ENCODE measurements at places on chromosomes 13 and 19. TPM values are rescaled to one million over a fixed set of nuclear protein-coding genes. Genes with fewer than 3 reads are reported as not detected.

DNA sequence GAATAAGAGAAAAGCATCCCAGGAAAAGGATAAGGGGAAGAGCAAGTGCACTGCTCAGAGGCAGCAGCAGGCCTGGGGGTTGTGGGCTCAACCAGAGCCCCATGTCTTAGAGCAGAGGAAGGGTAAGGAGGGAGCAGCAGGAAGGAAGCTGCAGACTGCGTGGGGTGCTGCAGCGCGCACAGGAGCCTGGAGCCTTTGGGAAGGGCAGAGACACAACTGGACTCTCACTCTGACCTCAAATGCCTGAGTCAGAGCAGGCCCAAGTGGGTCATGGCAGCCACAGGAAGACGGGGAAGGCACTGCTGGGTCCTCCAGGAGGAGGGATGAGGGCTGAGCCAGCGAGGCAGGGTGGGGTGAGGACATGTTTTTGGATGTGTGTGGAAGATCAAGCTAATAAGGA is 31.6 kb downstream of the SIGLEC7 start:
- H3K27ac ChIP-seq, result no peak overlapping the region
- no peak overlapping the region for H3K4me3 ChIP-seq
- no peaks in the 10 kb centered on the region for H3K4me1 ChIP-seq
- H3K27me3 ChIP-seq, result no peaks in the 10 kb centered on the region
- no peak for DNase-seq
- no peaks in the 10 kb centered on the region for H3K36me3 ChIP-seq

- DNase-seq, result no peak
- no peaks in the 10 kb centered on the region for H3K27me3 ChIP-seq
- H3K36me3 ChIP-seq, result no peaks in the 10 kb centered on the region
- H3K27ac ChIP-seq, result no peak overlapping the region
- H3K4me1 ChIP-seq, result no peaks in the 10 kb centered on the region
Observed at GRCh38 chr13:24664726-24665409, 15.3 kb upstream of the ATP12A start.

GRCh38 chr19:36152352-36153091 is at the start of gene COX7A1:
TSS of gene COX7A1 (minus strand) at chr19:36152447. CDS start at chr19:36152407, 40 bp downstream.
- H3K27me3 ChIP-seq, result peaks cover 8% of the 10 kb centered on the region
- no peak within 1 kb of the TSS for H3K27ac ChIP-seq
- DNase-seq, result peak; percentile 69
- no peaks in the 10 kb centered on the region for H3K36me3 ChIP-seq

DNA sequence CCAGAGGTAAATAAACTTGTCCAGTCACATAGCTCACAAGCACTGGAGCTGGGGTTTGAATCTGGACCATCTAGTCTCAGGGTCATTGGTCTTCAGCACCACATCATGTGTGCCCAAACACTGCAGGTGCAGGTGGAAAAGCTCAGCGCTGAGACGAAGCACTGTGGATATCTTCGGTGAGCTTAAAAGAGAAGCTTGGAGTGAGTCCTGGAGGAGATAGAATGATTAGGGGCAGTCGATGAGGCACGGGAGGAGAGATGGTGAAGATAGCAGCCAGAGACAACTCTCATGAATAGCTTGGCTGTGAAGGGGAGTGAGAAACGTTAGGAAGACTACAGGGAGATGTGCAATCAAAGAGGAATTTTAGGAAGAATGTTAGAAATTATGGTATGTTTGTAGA is 389.3 kb downstream of the FGF9 start:
- H3K27ac ChIP-seq, result no peak overlapping the region
- no peak overlapping the region for H3K4me3 ChIP-seq
- peaks cover 8% of the 10 kb centered on the region for H3K4me1 ChIP-seq
- no peaks in the 10 kb centered on the region for H3K36me3 ChIP-seq
- DNase-seq, result no peak
- H3K27me3 ChIP-seq, result no peaks in the 10 kb centered on the region

GRCh38 chr13:100356426-100356825 is 232.2 kb downstream of the GGACT start:
- peaks cover 18% of the 10 kb centered on the region for H3K4me1 ChIP-seq
- no peaks in the 10 kb centered on the region for H3K27me3 ChIP-seq
- no peak for DNase-seq
- no peaks in the 10 kb centered on the region for H3K36me3 ChIP-seq

DNA sequence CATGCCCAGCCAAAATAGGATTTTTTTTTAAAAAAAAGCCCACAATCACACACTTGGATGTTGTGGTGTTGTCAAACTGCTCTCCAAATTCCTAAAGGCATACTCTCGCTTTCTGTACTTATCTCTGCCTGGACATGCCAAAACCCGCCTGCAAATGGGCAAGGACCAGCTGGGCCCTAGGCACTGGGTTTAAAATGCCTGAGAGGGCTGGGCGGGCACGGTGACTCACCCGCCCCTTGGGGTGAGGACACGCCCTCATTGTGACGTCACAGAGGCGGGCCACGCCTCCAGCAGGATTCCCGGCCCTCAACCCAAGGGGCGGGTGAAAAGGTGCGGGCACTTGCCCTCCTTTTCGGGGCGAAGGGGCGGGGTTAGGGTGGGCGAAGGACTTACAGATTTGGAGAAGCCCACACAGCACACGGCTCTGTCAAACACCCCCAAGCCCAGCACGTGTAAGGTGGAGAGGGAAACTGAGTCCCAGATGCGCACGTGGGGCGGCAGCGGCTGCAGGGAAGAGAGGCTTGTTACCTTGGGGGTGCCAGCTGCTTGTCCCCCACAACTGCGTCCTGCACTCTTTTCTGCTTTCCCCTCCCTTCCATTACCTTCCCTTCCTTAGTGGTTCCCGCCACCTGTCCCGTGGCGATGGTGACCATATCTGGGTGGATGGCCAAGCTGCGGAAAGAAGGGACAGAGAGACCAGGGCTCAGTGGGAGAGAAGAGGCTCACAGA is 6.6 kb downstream of the EML2 start:
- no peaks in the 10 kb centered on the region for H3K36me3 ChIP-seq
- peaks cover 5% of the 10 kb centered on the region for H3K4me1 ChIP-seq
- no peaks in the 10 kb centered on the region for H3K27me3 ChIP-seq
- H3K4me3 ChIP-seq, result peak overlapping the region; percentile 65
- H3K27ac ChIP-seq, result peak overlapping the region; percentile 84
- peak; percentile 93 for DNase-seq

GRCh38 chr13:81686877-81687276 is 1346.0 kb upstream of the SPRY2 start:
- H3K27ac ChIP-seq, result no peak overlapping the region
- no peak overlapping the region for H3K4me3 ChIP-seq
- H3K4me1 ChIP-seq, result peaks cover 5% of the 10 kb centered on the region
- no peaks in the 10 kb centered on the region for H3K27me3 ChIP-seq

- DNase-seq, result peak; percentile 68
- H3K27me3 ChIP-seq, result no peaks in the 10 kb centered on the region
- H3K36me3 ChIP-seq, result no peaks in the 10 kb centered on the region
- H3K4me1 ChIP-seq, result peaks cover 26% of the 10 kb centered on the region
Observed at GRCh38 chr19:54035215-54036178, 28.2 kb downstream of the VSTM1 start.

- H3K36me3 ChIP-seq, result peaks cover 8% of the 10 kb centered on the region
- H3K27me3 ChIP-seq, result no peaks in the 10 kb centered on the region
- no peak overlapping the region for H3K4me3 ChIP-seq
Observed at GRCh38 chr19:58010507-58010906, 7.9 kb upstream of the ZNF606 start.

DNA sequence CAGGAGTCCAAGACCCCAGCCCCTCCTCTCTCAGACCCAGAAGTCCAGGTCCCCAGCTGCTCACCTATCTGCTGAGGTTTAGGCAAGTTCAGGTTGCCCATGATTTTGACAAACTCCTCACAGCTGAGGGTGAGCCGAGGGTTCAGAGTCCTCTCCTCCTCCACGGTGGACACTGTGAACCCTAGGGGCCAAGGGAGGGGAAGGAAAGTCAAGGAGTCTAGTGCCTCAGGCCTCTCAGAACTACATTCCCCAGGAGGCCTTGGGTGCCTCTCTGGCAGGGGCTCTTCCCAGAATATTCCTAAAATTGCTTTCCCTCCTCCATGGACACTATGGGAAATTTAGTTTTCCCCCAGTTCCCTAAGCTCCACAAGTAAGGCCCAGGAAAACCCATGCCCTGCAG is 3.3 kb upstream of the PHLDB3 start:
- H3K36me3 ChIP-seq, result no peaks in the 10 kb centered on the region
- no peak overlapping the region for H3K4me3 ChIP-seq
- no peak overlapping the region for H3K27ac ChIP-seq
- H3K4me1 ChIP-seq, result peaks cover 8% of the 10 kb centered on the region
- no peak for DNase-seq

GRCh38 chr13:49444524-49445395 is 686 bp downstream of the SETDB2 start:
- peak overlapping the region; percentile 81 for H3K27ac ChIP-seq
- H3K4me1 ChIP-seq, result no peaks in the 10 kb centered on the region
- no peaks in the 10 kb centered on the region for H3K27me3 ChIP-seq
- H3K36me3 ChIP-seq, result no peaks in the 10 kb centered on the region

DNA sequence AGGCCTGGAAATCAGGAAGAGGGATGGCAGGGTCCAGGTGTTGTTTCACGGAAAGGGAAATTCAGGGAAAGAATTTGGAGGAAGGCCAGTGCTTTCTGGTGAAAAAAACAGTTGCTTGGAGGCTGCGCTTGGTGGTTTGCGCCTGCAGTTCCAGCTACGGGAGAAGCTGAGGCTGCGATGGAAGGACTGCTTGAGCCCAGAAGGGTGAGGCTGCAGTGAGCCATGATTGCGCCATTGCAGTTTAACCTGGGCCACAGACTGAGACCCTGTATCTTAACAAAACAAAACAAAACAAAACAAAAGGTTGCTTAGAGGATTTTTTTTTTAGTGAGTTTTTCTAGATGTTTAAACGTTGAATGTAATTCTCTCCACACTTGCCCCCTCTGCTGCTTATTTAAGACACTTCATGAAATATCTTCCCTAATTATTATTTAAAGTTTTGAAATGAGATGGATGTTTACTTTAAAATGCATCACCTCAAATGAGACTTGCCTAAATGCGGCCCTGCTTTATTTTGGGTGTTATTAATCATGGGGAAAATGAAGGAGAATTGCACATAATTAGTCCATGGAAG is 75.4 kb upstream of the TRPC4 start:
- H3K27ac ChIP-seq, result no peak overlapping the region
- DNase-seq, result peak; percentile 9
- no peaks in the 10 kb centered on the region for H3K36me3 ChIP-seq
- no peak overlapping the region for H3K4me3 ChIP-seq
- H3K27me3 ChIP-seq, result no peaks in the 10 kb centered on the region
- no peaks in the 10 kb centered on the region for H3K4me1 ChIP-seq

- no peak overlapping the region for H3K4me3 ChIP-seq
- peaks cover 59% of the 10 kb centered on the region for H3K36me3 ChIP-seq
- H3K27me3 ChIP-seq, result no peaks in the 10 kb centered on the region
- no peak overlapping the region for H3K27ac ChIP-seq
- no peak for DNase-seq
- H3K4me1 ChIP-seq, result peaks cover 5% of the 10 kb centered on the region
Observed at GRCh38 chr13:98022210-98022609, 68.7 kb downstream of the IPO5 start.

DNA sequence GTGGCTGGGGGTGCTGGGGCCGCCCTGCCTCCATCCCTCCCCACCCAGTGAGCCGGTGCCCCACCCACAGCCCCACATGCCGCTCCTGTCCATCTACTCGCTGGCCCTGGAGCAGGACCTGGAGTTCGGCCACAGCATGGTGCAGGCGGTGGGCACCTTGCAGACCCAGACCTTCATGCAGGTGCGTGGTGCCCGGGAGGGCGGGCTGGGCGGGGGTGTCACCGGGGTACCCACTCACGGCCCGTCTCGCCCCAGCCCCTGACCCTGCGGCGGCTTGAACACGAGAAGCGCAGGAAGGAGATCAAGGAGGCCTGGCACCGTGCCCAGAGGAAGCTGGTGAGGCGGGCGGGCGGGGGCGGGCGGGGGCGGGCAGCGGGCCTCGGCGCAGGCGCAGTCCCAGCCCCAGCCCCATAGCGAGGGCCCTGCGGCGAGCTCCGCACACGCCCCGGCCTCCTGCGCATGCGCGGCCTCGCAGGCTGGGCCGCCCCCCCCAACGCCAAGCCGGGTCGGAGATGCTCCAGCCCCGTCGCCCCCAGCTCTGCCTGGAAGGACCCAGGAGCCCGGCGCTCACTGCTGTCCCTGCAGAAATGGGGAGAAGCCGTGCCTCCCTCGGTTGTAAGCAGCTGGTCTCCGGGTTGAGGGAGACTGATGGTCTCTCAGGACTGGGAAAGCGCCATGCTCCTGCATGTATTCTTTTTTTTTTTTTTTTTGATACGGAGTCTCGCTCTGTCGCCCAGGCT is 7.7 kb downstream of the ARHGAP45 start:
- no peaks in the 10 kb centered on the region for H3K4me1 ChIP-seq
- peaks cover 4% of the 10 kb centered on the region for H3K36me3 ChIP-seq
- H3K4me3 ChIP-seq, result no peak overlapping the region
- 0 out of 2 replicates have a peak, but pooled peaks cover 5% of the 10 kb centered on the region for H3K27me3 ChIP-seq
- H3K27ac ChIP-seq, result no peak overlapping the region

DNA sequence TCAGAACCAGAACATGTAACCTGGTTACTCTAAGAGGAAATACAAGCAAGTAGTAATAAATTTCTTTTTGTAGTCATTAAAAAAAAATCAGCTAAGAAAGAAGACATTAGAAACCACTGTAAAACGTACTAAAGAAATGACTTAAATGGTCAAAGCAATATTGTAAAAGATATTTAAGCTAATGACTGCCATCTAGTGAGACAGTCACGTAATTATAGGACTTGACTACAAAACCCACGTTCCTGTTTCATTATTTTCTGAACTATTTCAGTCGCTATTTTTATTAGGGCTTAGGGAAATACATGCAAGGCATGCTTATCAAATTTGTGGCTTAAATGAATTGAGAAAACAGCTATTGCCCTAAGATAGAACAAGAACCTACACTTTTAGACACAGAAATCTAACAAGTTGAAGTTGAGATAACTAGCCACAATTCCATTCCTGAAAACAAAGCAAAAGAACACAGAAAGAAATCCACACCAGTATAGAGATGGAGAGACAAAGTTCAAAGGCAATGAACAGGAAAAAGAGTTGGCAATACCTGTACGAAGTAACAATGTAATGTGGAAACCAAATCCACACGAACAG is 17.9 kb downstream of the ALG5 start:
- DNase-seq, result peak; percentile 56
- H3K4me1 ChIP-seq, result no peaks in the 10 kb centered on the region
- no peaks in the 10 kb centered on the region for H3K27me3 ChIP-seq
- H3K27ac ChIP-seq, result no peak overlapping the region
- peaks cover 15% of the 10 kb centered on the region for H3K36me3 ChIP-seq
- H3K4me3 ChIP-seq, result no peak overlapping the region

GRCh38 chr19:48970139-48970766 is 5.1 kb downstream of the FTL start:
- no peak overlapping the region for H3K4me3 ChIP-seq
- no peaks in the 10 kb centered on the region for H3K27me3 ChIP-seq
- H3K4me1 ChIP-seq, result peaks cover 4% of the 10 kb centered on the region
- H3K27ac ChIP-seq, result peak overlapping the region; percentile 66
- no peak for DNase-seq
- peaks cover 13% of the 10 kb centered on the region for H3K36me3 ChIP-seq

- H3K4me3 ChIP-seq, result no peak overlapping the region
- no peaks in the 10 kb centered on the region for H3K27me3 ChIP-seq
- H3K27ac ChIP-seq, result no peak overlapping the region
- H3K36me3 ChIP-seq, result no peaks in the 10 kb centered on the region
- H3K4me1 ChIP-seq, result peaks cover 9% of the 10 kb centered on the region
Observed at GRCh38 chr19:4717966-4718701, 5.5 kb downstream of the DPP9 start.

Gene FIZ1
- 12.6 TPM for total RNA-seq

Gene PSPN
- total RNA-seq, result 0.93 TPM

Gene ELAVL3
- total RNA-seq, result 1.2 TPM

Gene LDLR
- total RNA-seq, result 160 TPM

Gene OR4F17
- not detected for total RNA-seq

Gene ZNF547
- total RNA-seq, result 5.1 TPM

Gene ZNF610
- total RNA-seq, result 6.3 TPM

Gene ZNF528
- total RNA-seq, result 25.5 TPM

Gene LGALS7B
- 2.4 TPM for total RNA-seq
